ENCODE measurements at places on chromosomes 13 and 19.

DNA sequence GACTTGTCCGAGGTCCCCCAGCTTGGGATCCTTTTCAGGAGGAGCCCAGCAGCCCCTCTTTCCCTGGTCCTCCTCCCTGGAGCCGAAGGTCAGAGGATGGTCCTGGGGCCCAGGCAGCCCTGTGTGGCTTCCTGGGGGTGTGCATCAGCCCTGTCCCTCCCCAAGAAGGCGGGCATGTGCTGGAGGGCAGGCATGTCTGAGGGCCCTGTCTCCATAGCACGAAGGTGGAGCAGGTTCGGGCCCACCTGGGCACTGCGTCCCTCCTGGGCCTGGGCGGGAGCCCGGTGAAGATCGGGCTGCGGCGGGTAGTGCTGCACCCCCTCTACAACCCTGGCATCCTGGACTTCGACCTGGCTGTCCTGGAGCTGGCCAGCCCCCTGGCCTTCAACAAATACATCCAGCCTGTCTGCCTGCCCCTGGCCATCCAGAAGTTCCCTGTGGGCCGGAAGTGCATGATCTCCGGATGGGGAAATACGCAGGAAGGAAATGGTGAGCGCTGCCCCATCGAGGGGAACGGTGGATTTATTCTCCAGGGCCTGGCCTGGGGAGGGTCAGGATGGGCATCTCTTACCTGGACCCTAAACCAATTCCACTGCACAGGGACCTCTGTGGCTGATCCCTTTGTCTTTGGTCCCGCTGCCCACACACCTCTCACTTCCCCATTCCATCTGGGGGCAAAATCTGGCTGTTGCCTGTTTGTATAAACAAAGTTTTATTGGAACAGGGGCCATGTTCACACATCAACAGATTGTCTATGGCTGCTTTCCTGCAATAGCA is 10.9 kb downstream of the TIMM13 start:
- peak; percentile 22 for DNase-seq

DNA sequence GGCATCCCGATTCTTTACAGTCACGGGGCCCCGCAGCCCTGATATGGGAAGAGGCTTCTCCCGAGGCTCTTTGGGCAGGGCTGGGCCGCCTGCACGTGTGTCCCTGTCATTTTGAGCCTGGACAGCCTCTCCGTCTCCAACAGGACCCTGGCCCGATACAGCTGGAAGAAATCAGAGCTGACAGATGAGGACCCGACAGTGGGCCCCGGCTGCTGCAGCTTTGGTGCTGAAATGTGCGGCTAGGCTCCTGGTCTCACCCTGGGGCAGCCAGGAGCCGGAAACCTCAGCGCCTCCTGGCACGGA is 3.2 kb downstream of the PIAS4 start:
- DNase-seq, result no peak

GRCh38 chr19:35436477-35437405 is 11.3 kb upstream of the FFAR2 start:
- DNase-seq, result peak; percentile 98

DNA sequence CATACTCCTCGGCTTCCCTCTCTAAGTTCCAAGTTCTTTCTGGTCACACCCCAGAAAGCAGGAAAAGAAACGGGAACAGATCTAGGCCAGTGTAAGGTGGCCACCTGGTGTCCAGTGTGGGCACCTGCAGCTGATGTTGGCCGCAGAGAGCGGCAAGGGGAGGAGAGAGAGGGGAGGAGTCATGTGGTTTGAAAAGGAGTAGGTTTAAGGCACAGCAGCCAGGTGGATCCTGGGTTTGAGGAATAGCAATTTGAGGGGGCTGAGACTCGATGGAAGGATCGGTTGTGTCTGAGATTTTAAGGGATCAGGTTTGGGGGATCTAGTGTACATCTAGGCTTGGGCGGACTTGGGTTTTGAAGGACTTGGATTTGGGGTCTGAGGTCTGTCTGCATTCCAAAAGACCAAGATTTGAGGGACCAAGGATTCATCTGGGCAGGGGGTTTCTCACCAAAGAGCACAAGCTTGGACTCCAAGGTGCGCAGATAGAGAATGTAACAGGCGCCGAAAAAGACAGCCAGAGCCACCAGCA is 1.2 kb downstream of the RABAC1 start:
- DNase-seq, result peak; percentile 78

DNA sequence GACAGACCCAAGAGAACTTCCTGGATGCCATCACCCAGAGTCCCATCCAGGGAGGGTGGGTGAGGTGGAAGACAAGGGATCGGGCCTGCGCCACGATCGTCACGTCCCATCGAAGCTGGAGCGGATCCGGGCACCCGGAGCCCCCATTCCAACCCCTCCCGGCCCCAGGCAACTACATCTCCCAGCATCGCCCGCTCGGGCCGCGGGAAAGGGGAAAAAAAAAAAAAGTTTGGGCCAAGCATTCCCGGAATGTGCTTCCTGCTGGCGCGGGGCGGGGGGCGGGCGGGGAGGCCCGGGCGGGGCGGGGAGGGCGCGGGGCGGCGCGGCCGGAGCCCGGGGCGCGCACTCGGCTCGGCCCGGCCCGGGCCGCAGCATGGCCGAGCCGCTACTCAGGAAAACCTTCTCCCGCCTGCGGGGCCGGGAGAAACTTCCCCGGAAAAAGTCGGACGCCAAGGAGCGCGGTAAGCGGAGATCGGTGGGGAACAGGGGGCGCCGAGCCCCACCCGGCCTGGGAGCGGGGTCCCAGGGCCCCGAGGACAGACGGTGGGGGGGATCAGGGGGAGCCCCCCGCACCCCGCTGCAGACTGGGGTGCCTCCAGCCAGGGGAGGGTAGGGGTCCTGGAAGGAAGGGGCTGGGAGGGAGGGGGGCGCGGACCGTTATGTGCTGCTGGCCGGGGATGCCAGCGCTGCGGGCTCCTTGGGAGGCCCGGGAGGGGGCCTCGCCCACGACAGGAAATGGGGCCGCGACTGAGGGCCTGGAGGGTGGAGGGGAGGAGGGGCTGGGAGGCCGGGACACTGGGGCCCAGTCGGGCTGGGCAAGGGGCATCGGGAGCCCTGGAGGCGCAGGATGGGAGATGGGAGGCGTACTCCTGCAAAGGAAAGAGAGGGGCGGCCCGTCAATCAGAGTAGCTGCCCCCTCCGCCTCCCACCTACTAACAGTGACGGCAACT is at the start of gene SYDE1:
Gene SYDE1 (plus strand): TSS at position 341 of the 950 bp plus-strand sequence. CDS start 33 bp downstream, at position 374.
- no peak for DNase-seq

DNA sequence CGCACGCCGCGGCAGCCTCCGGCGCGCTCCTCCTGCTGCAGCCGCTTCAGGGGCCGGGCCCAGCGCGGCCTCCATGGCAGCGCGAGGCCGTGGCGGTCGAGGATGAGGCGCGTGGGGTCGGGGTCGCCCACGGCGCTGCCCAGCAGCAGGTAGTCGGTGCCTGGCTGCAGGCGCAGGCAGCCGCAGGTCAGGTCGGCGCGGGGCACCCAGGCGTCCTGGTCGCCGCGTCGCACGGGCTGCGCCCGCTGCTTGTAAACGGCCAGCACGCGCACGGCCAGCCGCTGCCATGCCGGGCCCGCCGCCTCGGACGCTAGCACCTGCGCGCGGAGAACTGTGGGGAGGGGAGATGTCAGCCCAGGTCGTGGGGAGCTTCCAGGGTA is 11.1 kb downstream of the NTN5 start:
- no peak for DNase-seq

DNA sequence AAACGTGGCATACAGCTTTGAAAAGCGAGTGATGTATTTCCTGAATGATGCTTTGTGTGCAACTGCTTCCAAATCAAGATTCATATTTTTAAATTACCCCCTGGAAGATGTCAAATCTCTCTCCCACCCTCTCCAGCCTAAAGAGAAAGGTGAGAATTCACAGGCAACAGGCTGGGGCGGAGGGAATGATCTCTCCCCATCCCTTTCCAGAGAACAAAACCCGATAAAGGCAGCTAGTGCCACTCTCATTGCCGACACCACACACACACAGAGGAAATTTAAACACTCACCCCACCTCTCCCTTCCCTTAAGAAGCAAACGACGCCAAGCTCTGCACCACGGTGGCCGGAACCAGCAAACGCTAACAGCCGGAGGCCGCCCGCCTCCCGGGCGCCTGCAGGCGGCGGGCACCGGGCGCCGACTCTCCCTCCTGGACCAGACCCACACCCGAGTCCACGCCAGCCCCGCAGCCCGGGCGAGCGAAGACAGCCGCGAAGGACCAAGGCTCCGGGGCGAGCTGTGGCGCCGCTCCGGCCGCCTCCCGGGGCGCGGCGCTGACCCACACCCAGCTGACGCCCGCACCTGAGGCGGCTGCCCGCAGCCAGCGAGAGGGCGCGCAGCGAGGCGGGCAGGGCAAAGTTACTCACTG is 477 bp downstream of the LNX2 start:
- DNase-seq, result peak; percentile 52

- DNase-seq, result peak; percentile 63
Measured at GRCh38 chr19:38952395-38953165, 21.8 kb downstream of the MRPS12 start.

DNA sequence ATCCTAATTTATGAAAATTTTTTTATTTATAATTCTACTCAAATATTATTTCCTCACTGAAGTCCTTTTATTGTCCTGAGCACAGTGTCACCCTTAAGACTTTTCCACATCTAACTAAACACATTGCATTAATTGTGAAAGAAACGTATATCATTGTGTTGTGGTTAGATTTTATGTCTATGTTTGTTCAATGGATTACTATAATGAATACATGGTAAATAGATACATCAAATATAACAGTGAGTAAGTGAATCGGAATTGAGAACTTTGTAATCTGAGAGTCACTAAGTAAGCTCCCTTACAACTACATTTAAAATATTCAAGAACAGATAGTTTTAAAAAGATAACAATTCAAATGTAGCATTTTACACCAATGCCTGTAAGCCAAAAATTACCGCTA is 417.6 kb upstream of the PCDH20 start:
- no peak for DNase-seq

DNA sequence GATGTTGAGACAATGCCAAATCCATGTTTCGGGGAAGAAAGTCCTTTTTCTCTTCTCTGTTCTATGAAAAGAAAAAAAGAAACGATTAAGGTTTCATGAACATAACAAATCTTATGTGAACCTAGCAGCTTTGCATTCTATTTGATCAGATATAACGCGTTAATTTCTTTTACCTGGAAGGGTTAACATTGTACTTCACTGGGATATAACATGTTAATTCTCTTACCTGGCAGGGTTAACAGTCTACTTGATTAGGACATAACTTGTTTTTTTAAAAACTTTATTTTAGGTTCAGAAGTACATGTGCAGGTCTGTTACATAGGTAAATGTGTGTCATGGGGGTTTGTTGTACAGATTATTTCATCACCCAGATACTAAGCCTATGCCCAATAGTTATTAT is 68.8 kb downstream of the CPAMD8 start:
- no peak for DNase-seq

DNA sequence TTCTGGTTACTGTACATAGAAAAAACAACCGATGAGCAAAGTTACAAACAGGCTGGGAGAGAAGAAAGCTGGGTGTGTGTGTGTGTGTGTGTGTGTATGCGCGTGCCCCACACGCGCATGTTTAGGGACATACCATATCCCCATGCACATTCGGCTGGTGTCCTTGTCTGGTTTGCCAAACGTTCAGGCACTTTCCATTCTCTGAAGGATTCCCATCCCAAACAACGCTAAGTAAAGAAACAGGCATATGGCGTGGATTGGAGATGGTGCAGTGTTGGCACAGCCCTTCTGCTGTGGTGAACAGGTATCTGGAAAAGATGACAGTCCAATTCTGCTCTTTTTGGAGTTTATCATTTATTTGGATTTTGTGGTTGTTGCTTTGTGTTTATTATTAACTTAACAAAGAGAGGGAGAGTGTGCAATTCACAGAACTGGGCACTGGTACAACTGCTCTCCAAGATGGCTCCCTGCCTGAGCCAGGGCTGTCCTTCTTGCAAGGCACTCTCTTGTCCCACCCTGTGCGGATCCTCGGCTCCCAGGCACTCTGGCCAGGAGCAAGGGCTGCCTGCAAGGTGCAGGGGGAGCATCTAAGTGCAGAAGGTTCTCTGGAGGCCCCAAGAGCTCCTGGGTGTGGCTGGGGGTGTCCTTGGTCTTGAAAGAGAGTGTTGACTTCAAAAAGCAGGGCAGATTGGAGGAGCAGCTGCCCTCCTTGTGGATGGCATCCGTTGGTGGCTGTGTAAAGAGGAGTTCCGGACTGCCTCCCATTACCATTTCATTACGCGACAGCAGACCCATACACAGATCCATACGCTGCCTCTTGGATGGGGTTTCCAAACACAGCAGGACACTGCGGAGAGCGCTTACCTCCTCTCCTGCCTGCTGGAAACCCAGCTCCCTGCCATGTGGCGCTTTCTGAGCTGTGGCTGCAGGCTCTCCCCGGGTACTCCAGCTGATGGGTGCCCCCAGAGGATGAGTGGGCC is 263.1 kb downstream of the ZNF536 start:
- DNase-seq, result no peak

DNA sequence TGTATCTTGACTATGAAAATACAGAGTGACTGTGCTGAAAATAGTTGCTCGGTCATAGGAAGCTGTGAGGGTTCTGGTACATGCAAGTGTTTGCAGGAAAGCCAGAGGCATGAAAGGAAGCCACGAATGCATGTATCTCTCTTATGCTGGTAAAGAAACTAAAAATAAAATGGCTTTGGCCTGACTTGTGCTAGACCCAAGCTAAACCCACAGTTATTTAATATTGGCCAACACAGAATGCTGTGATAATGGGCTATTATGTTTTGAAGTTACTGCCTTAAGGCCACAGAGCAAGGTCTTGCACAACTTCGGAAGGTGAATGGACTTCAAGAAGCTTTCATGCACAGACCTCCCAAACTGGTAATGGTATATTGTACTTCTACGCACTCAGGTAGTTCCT is 518.2 kb upstream of the HTR2A start:
- no peak for DNase-seq

GRCh38 chr13:41802043-41802683 is 158.7 kb downstream of the VWA8 start:
- no peak for DNase-seq

- no peak for DNase-seq
Measured at GRCh38 chr13:84864341-84864740, 934.9 kb downstream of the SLITRK6 start.

- peak; percentile 89 for DNase-seq
Measured at GRCh38 chr13:31045286-31046081, 113.0 kb downstream of the TEX26 start.

DNA sequence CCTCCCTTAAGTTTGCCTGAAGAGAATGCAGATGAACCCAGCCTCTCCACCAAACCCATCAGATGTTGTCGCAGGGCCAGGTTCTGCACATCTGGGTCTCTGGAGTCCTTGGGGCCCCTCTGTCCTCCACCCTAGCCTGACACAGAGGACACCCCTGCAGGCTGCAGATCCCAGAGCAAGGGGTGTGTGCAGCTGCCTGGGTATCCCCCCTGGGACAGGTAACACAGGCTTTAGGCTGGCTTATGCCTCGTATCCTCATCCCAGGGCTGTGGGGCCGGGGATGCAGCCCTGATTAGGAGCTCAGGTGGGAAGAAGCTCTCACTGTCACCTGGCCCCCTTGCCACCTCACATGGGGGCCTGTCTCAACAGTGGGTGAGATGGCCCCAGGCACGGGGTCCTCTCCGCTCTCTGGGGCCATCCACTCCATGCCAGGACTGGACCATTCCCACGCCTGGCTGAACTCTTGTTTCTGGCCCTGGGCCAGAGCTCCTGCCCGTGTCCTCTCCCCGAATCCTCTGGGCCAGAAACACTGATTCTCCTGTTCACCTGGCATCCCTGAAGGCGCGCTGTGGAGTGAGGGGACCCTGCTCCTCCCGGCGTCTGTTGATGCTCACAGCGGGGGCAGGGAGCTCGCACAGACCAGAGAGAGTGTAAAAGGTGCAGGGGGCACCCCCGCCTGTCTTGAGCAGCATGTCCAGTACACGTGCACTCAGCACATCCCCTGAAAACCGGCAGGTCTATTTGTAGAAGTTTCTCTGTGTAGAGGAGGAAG is 38.7 kb upstream of the TPM4 start:
- no peak for DNase-seq
